Fibroblast of lung (primary cell): ENCODE measurements at places on chromosomes 7 and 10.
A peak's percentile ranks its signal among the peaks of the same experiment; 100 is the strongest.

DNA sequence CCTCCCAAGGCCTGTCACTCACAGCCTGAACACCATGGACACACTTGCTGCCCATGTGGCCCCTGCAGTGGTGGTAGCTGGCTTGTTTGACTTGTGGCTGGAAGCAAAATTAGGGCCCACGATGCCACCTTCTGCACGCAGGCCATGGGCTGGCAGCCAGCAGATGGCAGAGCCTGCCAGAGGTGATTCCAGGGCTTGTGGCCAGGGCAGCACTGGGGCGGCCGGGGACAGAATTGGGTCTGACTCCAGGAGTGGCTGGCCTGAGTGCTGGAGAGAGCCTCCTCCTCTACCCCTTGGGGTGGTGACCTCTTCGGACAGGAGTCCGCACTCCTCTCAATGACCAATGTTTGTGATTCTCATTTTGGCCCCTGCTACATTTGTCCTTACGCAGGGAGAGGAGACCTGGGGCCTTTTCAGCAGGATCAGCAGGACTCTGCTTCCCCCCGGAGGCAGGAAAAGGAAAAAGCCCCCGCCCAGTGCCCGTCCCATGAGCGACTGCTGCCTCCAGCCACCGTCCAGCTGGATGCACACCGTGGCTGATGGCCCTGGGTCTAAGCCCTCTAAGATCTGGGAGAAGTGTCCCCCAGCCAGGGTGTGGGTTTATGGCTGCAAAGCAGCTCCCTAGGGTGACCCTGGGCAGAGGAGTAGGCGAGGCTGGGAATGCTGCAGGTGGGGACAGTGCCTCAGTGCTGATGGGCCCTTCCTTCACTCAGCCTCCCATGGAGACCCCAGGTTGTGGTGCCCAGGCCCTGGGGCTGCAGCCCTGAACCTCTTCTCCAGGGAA is 26.5 kb downstream of the DNAJB12 start:
- no peak overlapping the region for H3K4me3 ChIP-seq
- H3K27me3 ChIP-seq, result no peaks in the 10 kb centered on the region
- H3K36me3 ChIP-seq, result peaks cover 1% of the 10 kb centered on the region
- peak; percentile 79 for DNase-seq

GRCh38 chr7:44603193-44603592 is 3.2 kb upstream of the OGDH start:
- H3K27me3 ChIP-seq, result peaks cover 2% of the 10 kb centered on the region
- no peaks in the 10 kb centered on the region for H3K4me1 ChIP-seq
- no peak for DNase-seq
- no peaks in the 10 kb centered on the region for H3K36me3 ChIP-seq
- no peak overlapping the region for H3K4me3 ChIP-seq

DNA sequence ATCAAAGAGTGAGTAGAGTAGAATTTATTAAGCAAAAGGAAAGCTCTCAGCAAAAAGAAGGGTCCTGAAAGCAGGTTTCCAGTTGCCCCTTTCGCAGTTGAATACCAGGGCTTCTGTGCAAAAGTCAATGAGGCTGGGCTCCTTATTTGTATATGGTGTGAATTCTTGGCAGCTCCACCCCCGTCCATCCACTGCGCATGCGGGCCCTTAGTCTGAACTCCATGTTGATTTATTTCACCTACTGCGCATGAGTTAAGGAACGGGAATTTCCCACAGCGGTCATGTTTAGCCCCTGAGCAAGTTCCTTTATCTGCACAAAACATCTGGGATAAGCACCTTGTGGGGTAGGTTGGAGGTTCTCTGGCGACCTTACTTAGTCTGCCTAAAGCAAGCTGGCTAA is 325.6 kb downstream of the ZWINT start:
- H3K36me3 ChIP-seq, result no peaks in the 10 kb centered on the region
- H3K27me3 ChIP-seq, result no peaks in the 10 kb centered on the region
- H3K4me1 ChIP-seq, result no peaks in the 10 kb centered on the region
- DNase-seq, result no peak
- H3K27ac ChIP-seq, result no peak overlapping the region
- H3K4me3 ChIP-seq, result no peak overlapping the region

DNA sequence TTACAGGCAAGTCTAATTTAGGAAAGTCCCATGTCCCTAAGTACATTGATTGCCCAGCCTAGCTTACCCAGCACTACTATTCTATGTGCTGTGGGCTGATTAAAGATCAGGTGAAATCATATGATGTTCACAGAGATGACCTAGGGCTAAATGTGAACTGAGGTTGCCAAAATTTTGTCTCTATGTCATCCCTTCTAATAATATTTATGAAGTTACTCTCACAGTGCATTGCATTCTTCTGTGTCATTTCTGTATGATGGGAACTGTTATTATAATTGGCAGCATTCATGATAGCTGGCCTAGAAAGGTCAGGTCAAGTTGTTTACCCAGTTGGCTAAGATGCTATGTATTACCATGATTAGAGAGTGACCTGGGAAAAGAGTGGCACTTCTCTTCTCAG is 2.8 kb upstream of the PDK4 start:
- H3K4me1 ChIP-seq, result peaks cover 2% of the 10 kb centered on the region
- no peaks in the 10 kb centered on the region for H3K27me3 ChIP-seq
- H3K27ac ChIP-seq, result no peak overlapping the region
- no peak for DNase-seq

- peaks cover 18% of the 10 kb centered on the region for H3K4me1 ChIP-seq
- no peaks in the 10 kb centered on the region for H3K27me3 ChIP-seq
- no peak overlapping the region for H3K27ac ChIP-seq
- DNase-seq, result no peak
- H3K36me3 ChIP-seq, result peaks cover 5% of the 10 kb centered on the region
Measured at GRCh38 chr10:48501226-48501625, 103.6 kb downstream of the ARHGAP22 start.

GRCh38 chr7:92769844-92770243 is 66.5 kb downstream of the CDK6 start:
- H3K27me3 ChIP-seq, result no peaks in the 10 kb centered on the region
- H3K4me1 ChIP-seq, result peaks cover 30% of the 10 kb centered on the region
- H3K27ac ChIP-seq, result no peak overlapping the region
- H3K36me3 ChIP-seq, result no peaks in the 10 kb centered on the region

- H3K4me1 ChIP-seq, result no peaks in the 10 kb centered on the region
- H3K36me3 ChIP-seq, result no peaks in the 10 kb centered on the region
- DNase-seq, result no peak
- no peak overlapping the region for H3K4me3 ChIP-seq
Measured at GRCh38 chr10:28090506-28090905, 91.6 kb upstream of the ODAD2 start.

DNA sequence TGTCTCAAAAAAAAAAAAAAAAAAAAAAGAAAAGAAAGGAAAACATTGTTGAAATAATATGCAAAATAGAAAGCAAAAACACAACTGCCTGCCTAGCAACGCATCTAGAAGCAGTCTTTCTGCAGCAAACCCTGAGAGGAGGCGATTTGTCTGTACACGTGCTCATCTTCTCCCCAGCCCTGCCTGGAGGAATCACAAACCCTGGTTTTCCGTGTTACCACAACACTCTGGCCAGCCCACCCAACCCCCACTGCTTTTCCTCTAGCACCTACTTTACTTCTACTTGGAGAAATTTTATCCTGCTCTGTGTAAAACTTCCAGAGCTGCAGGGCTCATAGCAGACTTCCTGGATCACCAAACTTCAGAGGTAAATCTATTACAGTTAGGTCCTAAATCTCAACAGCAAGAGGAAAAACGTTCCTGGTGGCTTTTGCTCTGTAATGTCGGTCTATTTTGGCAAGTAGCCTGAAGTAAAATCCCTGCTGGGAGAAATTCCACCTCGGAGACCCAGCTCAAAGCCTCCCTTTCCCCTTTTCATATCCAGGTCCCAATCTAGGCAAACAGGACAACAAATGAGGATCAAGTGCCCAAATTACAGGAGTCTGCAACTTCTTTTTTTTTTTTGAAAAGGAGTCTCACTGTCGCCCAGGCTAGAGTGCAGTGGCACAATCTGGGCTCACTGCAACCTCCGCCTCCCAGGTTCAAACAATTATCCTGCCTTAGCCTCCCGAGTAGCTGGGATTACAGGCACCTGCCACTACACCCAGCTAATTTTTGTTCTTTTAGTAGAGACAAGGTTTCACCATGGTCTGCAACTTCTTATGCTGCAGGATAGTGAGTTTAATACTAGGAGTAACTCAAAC is 91.6 kb downstream of the DNMBP start:
- peaks cover 2% of the 10 kb centered on the region for H3K4me1 ChIP-seq
- peak; percentile 63 for DNase-seq
- H3K4me3 ChIP-seq, result peak overlapping the region; percentile 51
- H3K36me3 ChIP-seq, result peaks cover 1% of the 10 kb centered on the region
- peak overlapping the region; percentile 62 for H3K27ac ChIP-seq
- H3K27me3 ChIP-seq, result no peaks in the 10 kb centered on the region

GRCh38 chr7:131945957-131946544 is 389.6 kb upstream of the PODXL start:
- no peak for DNase-seq
- H3K27me3 ChIP-seq, result peaks cover 3% of the 10 kb centered on the region
- no peaks in the 10 kb centered on the region for H3K4me1 ChIP-seq
- no peak overlapping the region for H3K4me3 ChIP-seq

GRCh38 chr10:129728905-129729795 is 234.9 kb downstream of the EBF3 start:
- no peaks in the 10 kb centered on the region for H3K4me1 ChIP-seq
- H3K27ac ChIP-seq, result no peak overlapping the region
- H3K27me3 ChIP-seq, result no peaks in the 10 kb centered on the region
- no peak for DNase-seq
- no peaks in the 10 kb centered on the region for H3K36me3 ChIP-seq

DNA sequence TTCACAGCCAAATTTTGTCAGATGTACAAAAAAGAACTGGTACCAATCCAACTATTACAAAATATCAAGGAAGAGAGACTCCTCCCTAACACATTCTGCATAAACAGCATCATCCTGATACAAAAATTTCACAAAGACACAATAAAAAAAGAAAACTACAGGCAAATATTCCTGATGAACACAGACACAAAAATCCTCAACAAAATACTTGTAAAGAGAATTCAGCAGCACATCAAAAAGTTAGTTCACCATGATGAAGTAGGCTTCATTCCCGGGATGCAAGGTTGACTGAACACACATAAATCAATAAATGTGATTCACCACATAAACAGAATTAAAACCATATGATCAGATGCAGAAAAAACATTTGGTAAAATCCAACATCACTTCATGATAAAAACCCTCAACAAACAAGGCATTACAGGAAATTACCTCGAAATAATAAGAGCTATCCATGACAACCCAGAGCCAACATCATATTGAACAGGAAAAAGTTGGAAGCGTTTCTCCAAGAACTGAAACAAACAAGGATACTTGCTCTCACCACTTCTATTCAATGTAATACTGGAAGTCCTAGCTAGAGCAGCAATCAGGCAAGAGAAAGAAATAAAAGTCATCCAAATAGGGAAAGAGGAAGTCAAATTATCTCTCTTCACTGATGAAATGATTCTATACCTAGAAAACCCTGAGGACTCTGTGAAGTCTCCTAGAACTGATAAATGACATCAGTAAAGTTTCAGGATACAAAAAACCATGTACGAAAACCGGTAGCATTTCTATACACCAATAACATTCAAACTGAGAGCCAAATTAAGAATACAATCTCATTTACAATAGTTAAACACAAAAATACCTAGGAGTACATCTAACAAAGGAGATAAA is 223.1 kb downstream of the REEP3 start:
- H3K36me3 ChIP-seq, result no peaks in the 10 kb centered on the region
- DNase-seq, result peak; percentile 56
- H3K27ac ChIP-seq, result no peak overlapping the region
- H3K4me1 ChIP-seq, result peaks cover 3% of the 10 kb centered on the region
- H3K27me3 ChIP-seq, result no peaks in the 10 kb centered on the region
- no peak overlapping the region for H3K4me3 ChIP-seq

- H3K4me1 ChIP-seq, result no peaks in the 10 kb centered on the region
- H3K36me3 ChIP-seq, result no peaks in the 10 kb centered on the region
- peak; percentile 9 for DNase-seq
- H3K27me3 ChIP-seq, result no peaks in the 10 kb centered on the region
- no peak overlapping the region for H3K4me3 ChIP-seq
Measured at GRCh38 chr7:157043745-157044144, 33.3 kb upstream of the MNX1 start.

- DNase-seq, result peak; percentile 90
- H3K36me3 ChIP-seq, result peaks cover 3% of the 10 kb centered on the region
- peaks cover 7% of the 10 kb centered on the region for H3K4me1 ChIP-seq
- H3K27me3 ChIP-seq, result no peaks in the 10 kb centered on the region
- H3K27ac ChIP-seq, result peak overlapping the region; percentile 73
Measured at GRCh38 chr7:76303202-76304147, 1.0 kb downstream of the HSPB1 start.

DNA sequence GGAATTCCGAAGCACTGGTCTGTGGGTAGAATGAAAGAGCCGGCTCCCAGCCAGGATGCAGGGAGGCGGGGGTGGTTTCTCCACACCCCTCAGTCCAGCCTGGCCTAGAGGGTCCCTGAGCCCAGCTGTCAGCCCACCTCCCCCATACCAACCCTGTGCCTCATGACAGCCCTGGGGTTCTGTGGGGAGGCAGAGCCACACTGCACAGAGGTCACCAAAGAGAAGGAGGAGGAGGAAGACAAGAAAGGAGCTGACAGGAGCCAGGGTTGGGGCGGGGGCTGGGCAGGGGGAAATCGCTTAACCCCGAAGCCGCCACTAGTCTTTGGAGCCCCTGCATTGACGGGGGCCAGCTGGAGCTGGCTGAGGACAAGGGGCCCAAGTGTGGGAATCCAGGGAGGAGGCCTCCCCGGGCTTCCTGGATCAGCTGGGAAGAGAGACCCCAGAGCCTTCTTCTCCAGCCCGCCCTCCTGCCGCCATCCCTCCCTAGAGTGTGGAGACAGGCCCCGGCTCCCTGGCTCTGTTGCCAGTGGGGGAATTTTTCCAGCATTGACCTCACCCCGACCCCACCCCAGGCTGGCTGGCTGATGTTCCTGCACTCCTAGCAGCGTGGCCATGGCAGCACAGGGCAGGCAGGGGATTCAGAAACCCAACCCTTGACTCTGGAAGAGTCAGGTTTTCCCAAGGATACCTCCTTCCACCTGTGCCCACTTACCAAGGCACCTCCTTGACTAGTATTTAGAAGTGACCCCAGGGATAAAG is 32.5 kb downstream of the KAZALD1 start:
- DNase-seq, result no peak
- no peaks in the 10 kb centered on the region for H3K36me3 ChIP-seq
- no peak overlapping the region for H3K27ac ChIP-seq
- H3K4me1 ChIP-seq, result peaks cover 2% of the 10 kb centered on the region
- H3K27me3 ChIP-seq, result peaks cover 13% of the 10 kb centered on the region
- H3K4me3 ChIP-seq, result no peak overlapping the region

DNA sequence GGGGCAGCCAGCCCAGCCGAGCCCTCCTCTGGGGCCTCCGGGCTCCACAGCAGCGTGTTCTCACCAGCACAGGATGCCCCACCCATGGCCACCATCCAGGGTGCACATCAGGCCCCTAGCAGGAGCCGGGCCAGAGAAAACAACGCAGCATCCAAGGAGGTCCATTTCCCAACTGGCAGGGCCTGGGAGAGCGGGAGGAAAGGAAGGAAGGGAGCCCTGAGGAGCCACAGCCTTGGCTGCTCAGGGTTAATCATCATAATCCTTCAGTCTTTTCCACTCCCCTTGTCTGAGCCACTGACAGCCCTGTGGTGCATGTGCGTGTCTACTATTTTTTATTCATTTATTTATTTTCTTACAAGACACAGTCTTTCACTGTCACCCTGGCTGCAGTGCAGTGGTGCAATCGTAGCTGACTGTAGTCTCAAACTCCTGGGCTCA is 3.6 kb downstream of the PLAC9 start:
- DNase-seq, result peak; percentile 66
